Hematopoietic multipotent progenitor cell treated with erythropoietin and hydrocortisone succinate and interleukin-3 and kit ligand, for 8 days (in vitro differentiated cells): ENCODE measurements at places on chromosomes 13 and 19.

DNA sequence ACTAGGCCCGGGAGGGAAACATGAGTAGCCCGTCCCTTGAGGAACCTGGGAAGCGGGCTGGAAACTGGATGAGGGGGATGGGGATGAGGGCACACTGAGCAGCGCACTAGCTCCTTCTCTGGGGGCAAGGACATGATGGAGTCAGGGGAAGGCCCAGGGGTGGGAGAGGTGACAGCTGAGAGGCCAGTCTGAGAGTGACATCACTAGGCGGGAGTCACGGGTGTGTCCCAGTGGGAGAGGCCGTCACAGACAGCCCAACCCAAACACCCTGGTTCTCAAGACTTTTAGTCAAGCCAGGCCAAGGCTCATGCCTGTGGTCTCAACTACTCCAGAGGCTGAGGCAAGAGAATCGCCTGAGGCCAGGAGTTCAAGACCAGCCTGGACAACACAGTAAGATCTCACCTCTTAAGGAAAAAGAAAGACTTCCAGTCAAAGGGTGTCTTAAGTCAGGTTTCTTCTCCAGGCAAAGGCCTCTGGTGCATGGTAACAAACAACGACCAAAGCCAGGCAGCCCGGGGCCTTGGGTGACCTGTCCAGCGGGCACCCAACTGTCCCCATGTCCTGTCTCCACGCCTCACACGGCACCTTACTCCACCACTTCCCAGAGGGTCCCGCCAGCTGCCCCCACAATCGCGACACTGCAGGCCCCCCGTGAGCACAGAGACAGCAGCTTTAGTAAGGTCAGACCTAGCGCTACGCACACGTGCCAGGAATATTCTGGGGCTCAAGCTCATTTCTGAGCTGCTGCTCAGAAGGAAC, 25.5 kb upstream of the TIMM44 start:
- peak; percentile 59 for DNase-seq

- DNase-seq: no peak
Observed at GRCh38 chr13:101325423-101325822, 90.9 kb downstream of the NALCN start.

DNA sequence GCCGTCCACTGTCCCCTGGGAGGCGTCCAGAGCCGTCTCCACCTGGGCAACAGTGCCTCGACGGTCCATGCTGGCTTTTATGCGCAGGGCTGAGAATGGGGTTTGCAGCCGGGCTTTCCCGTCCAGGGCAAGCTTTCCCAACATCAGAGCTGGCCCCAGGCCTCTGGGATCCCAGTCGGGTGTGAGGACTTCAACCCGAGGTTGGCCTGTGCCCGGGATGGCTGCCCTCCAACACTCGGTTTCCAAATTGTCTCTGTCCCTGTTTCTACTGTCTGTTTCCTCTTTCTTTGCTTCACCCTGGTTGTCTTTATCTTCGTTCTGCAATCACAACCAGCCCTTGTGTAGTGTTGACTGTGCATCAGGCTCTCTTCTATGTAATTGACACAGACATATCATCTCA, at the start of gene IFNL4:
Gene IFNL4, minus strand, starts transcription at position 51 of the 400 bp plus-strand sequence.
- no peak for DNase-seq

DNA sequence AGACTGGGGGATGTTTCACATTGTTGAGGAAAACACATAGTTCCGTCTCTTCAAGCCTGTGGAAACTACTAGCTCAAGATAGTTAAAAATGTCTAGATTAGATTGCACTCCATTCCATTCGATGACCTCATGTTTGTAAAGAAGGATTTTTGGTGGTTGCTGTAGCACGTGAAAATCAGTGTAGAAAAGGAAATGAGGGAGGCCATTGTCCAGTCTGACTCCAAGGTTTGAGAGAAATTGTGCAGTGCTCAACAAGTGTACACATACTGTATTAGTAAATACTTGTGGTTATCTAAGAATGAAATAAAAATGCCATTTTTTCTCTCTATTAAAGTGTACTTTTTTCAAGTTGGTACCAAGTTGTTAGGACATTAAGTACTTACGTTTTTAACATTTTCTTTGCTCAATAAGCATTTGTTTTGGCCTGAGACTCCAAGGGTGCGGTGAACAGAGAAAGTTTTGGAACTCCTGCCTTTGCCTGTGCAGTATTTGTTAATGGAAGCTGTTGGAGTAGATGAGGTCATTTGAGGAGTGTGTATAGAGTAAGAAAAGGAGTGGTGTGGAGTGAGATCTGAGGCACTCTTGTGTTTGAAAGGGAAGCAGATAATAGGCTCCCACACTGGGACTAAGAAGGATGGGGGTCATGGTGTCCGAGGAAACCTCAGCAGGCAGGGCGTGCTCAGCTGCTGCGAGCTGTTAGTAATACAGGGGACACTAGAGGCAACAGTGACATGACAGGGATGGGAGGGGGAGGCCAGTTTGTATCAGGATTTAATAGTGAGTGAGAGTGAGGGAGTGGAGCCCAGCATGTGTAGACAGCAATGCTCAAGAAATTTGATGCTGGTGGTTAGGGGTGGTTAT, 4.4 kb downstream of the WASF3 start:
- DNase-seq: no peak

DNA sequence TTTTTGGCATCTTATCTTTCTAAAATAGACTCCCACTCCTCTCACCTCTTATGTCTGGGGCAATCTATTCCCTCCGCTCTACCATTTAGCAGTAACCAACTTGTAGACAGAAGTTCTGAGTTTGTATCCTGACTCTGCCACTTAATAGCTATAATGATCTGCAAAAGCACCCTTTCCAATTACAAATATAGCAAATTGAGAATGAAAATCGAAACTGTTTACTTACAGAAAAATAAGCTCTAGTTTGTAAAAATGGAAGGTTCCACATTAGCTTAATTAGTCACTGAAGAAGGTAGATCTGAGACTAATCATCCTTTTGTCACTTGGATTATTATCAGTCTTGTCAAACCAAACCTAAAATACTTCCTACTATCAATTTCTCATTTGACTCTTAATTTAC, 409.3 kb downstream of the DIAPH3 start:
- DNase-seq: no peak

DNA sequence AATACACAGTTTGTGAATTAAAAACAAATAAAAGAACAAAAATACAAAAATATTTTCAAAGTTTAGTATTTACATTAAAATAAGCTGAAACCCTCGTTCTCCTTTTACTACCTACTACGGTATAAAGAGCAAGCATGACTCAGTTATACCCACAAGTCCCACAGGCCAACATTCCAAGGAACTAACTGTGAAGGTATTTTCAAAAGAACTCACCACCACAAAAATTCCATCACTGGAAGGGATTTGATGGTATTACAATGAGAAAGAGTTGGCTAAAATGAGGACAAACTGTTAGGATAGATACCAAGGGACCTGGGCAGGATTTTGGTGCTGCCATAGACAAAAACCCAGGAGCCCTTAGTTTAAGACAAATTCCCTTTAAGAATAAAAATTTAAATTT, 122.7 kb downstream of the TBC1D4 start:
- DNase-seq: no peak

DNA sequence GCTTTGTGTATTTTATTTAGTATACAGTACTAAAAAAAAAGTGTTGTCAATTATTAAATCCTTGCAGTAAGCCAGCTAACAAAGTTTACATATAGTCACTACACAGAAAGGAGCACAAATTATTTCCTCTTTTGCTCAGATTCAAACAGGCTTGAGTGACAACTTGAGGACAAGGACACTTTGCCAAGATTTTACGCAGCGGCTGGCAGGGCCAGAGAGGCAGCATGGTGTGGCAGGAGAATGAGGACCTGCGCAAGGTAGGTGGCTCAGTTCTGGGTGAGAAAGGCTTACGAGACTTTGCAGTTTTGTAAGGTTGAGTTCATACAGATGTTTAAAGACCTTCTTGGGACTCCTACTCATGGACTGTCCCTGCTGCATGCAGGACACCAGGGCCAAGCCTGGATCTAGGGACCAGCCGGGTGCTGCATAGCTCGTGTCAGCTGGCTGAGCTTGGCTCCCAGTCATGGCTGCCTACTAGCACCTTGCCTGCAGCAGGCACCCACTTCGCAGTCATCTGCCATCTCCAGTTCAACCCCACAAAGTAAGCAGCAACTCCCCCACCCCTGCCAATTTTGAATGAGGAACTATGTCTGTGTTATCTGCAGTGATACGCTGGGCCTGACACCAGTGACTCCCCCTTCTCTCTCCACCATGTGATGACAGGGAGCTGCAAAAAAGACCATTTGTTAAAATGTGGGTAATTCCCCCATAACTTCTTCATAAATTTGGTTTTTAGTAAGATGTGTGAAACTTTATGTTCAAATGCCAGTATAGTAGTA, 3.7 kb upstream of the TUBA3C start:
- no peak for DNase-seq

DNA sequence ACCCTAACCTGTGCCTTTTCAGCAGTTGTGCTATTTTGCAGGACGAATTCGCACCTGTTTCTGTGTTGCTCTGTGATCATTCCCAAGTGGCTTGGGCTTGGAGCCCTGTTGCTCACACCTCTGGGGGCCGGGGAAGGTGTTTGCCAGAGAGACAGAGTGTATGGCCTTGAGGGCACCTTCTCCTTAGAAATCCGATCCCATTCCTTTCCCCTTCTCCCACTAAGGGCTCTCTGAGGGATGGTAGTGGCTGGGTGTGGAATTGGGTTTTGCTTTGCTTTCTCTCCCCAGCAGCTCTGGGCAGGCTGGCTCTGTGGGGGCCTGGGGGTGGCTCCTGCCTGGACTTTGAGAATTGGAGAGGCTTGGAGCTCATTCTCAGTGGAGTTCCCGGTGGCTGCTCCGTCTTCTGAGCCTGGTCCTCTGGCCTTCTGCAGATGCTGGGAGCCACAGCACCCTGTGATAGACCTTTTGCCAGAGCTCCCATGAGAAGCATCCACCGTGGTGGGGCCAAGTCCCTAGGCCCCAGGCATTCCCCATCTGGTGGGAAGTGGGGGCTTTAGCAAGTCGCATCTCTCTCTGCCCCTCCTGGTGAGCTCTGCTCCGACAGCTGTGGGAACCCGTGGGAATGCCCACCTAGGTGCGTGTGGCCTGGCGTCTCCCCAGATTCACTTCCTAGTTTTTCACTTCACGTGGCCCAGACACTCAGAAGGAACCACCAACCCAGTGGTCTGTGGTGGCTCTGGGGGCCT, 26.1 kb downstream of the ATP11A start:
- DNase-seq: no peak

DNA sequence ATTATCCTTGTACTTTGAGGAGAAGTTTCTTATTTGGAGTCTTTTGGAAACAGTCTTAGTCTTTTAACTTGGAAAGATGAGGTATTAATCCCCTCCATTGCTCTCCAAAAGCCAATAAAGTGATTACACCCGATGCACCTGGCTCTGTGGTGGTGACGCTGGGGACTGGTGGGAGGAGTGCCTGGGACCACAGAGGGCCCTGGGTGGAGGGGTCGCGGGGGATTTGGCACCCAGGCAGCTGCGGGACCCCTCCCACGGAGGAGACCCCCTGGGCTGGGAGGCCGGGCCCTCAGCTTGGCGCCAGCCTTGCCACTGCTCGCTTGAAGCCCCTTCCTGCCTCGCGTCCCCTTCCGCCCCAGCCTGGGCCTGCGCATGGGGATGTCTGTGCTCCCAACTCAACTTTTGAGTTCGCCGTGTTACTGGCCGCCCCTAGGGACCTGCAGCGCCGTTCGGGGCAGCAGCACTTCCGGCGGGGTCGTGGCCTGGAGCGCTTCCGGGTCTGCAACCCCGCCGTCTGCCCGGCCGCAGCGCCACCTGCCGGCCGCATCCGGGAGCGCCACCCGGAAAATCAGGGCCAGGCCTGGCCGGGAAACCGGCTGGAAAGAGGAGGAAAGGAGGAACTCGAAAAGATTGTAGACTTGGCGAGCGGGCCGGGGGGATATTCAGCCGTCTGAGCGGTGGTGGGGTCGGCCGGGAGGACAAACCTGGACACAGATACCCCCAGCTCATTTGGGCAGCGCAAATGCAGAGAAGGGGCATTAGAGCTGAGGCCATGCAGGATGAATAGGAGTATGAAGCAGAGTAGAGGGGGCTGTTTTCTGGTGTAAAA, 8.4 kb downstream of the PEAK3 start:
- peak; percentile 71 for DNase-seq

DNA sequence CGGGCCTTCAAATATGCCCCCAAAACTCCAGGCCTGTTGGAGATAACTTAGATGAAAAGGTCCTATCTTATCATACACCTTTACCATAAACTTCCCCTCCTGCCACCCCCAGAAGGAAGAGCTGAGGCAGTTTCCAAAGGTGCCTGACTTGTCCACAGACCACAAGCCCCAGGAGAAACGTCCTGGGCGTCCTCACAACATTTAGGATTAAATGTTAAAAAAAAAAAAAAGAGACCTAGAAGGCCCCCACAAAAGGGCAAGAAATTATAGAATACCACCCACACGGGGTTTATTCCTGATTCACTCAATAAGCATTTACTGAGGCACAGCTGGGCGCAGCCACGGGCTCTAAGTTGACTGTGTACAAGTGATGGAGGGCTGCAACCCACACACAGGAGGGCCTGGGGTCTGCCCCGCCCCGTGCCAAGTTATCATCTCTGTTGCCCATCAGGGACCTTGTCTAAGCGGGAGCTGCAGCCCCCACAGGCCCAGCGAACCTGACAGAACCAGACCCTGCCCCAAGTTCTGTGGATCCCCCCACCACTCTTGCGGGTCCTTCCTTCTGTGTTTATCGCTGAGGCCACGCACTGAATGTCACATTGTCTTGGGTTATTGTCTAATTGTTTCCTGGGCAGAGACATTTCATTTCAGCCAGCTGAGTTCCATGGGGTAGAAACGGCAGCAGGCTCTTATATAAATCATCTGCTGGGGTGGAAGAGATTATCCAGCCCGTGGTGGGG, 83.0 kb upstream of the TM9SF2 start:
- DNase-seq: no peak

GRCh38 chr13:78586706-78587105, 16.6 kb downstream of the POU4F1 start:
- DNase-seq: peak; percentile 46

GRCh38 chr13:79393564-79394249, 12.3 kb downstream of the RBM26 start:
- no peak for DNase-seq

- DNase-seq: peak; percentile 34
Observed at GRCh38 chr19:6773323-6773931, 919 bp downstream of the VAV1 start.

DNA sequence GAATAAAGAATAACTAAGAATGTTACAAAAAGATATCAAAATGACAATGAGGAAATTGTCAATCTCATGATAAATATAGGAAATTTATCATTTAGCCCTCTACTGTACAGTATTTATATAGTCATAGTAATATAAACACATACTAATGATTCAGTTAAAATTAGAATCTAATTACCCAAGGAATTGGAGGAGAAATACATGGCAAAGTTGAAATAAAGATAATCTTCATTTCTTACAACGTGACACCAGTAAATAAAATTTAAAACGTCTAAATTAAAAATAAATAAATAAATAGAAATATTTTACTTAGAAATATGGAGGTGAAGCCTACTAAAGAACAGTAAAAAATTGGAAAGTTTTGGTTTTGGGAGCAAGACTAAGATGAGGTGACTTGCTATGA, 2163.1 kb upstream of the PCDH20 start:
- no peak for DNase-seq
